ENCODE measurements at places on chromosomes 12 and 14.

- no peak for DNase-seq
Measured at GRCh38 chr14:44609876-44610510, 102.9 kb upstream of the FSCB start.

- DNase-seq = peak; percentile 90
Measured at GRCh38 chr12:121795034-121795968, 1.8 kb upstream of the RHOF start.

- DNase-seq = no peak
Measured at GRCh38 chr12:124763594-124763979, 100.1 kb downstream of the SCARB1 start.

DNA sequence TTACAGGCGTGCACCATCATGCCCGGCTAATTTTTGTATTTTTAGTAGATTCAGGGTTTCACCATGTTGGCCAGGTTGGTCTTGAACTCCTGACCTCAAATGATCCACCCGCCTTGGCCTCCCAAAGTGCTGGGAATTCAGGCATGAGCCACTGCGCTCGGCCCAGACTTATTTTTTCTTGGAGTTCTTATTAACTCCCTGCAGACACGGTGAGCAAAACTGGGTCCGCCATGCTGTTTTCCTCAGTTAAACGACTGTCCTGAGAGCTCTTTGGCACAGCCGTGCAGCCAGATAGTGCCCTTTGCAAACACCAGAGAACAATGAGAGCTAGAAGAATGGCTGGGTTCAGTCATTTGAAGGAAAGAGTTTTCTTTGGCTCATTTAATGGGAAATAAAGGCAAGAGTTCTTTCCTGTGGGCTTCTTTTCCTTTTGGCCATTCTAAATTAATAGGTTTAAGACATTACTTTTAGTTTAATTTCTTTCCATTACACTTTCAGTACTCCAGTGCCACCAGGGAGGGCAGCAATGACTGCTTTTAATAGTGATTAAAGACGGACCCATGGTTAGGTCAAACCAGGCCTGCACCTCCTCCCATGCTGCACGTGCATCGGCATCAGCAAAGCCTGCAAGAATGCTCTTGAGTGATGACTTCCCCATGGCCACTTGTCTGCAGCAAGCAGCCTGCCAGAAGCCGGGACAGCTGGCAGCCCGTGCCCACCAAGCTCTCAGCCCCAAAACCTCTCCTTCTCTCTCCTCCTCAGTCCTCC lies 60.7 kb downstream of the VCPKMT start:
- peak; percentile 47 for DNase-seq

GRCh38 chr14:20986811-20987210 lies 3.0 kb upstream of the METTL17 start:
- DNase-seq = peak; percentile 22

DNA sequence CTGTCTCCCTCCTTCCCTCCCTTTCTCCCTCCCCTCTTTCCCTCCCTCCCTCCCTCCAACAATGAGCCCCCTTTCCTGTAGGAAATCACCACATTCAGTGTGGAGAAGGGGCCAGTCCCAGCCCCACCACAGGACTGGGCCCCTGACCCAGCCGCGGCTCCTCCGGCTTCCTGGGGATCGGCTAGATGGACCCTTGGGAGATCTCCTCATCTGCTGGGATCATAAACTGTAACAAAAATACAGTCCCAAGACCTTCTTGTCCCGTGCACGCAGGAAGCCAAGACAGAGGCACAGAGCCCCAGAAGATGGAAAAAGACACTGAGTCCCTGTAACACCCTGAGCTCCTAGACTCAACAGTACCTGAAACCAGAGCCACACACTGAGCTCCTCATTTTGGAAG lies 23.9 kb downstream of the DIO3 start:
- no peak for DNase-seq

DNA sequence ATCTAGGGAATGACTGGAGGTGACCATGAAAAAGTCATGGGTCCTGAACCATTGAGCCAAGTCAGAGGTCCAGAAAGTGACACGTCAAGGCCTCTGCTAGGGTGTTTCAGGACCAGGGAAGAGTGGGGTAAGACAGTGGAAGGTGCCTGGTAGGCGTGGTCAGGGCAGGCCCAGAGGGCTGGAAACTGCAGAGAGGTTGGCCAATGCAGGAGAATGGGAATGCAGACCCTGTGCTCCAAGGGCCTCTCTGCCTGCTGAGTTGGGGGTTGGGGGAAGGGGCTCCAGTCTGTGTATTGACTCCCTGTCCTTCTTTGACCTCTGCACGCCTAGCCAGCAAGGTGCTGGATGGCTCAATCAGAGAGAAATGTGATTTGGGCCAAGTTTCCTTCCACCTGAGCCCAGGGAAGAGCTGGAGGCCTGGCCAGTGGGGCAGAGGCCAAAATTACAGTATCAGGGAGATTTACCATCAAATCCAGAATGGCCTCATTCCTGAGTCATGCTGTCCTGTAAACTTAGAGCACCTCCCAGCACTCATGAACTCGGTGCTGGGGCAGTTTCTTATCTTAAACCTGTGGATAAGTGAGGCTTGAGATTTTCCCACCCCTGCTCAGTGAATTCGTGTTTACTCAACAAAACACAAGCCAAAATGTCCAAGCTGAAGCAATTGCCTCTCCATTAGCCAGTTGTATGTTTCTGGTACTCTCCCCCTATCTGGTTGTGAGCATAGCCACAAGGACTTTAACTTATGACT lies 24.4 kb downstream of the IRF2BPL start:
- DNase-seq = peak; percentile 79

- DNase-seq = no peak
Measured at GRCh38 chr14:22489957-22490950, 98.8 kb downstream of the DAD1 start.

DNA sequence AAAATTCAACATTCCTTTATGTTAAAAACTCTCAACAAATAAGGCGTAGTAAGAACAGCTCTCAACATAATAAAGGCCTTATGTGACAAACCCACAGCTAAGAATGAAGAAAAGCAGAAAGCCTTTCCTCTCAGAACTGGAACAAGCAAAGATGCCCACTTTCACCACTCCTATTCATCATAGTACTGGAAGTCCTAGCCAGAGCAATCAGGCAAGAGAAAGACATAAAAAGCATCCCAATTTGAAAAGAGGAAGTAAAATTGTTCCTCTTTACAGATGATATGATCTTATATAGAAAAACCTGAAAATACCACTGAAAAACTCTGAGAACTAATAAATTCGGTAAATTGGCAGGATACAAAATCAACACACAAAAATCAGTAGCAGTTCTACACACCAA lies 52.1 kb downstream of the STON2 start:
- no peak for DNase-seq

GRCh38 chr12:68572661-68573060 lies 38.0 kb upstream of the RAP1B start:
- DNase-seq = no peak

- DNase-seq = no peak
Measured at GRCh38 chr12:32260696-32261095, 138.7 kb upstream of the FGD4 start.

DNA sequence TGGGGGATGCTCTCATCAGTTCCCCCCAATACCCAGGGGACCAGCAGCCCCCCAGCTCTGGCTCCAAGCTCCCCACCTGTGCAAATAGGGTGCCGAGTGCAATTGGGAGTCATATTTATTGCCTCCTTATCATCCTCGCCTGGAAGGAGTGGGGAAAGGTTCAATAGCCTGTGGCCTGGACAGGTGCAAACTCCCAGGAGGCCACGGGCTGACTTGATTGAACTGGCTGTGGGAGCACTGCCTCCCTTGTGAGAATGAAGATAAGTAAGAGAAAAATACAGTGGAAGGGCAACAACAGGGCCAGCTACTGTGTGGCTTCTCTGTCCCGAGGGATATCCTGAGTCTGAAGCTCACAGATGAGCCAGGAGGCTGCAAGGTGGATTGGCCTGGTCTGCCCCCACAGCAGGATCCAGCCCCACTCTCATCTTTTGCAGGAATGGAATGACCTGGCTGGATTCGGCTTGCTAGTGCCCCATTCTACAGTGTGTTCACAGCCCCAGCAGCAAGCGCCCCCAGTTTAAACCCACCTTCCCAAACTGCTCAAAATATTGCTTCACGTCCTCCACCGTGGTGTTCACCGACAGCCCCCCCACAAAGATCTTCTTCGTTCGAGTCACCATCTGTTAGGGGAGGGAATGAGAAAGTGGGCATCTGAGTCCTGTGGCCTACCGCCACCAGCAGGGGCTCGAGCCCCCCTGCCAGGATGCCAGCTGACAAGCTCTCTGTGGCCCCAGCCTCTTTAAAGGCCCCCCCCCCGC lies 6.3 kb downstream of the MSI1 start:
- DNase-seq = no peak

- no peak for DNase-seq
Measured at GRCh38 chr12:49585477-49586459, 17.8 kb upstream of the MCRS1 start.

DNA sequence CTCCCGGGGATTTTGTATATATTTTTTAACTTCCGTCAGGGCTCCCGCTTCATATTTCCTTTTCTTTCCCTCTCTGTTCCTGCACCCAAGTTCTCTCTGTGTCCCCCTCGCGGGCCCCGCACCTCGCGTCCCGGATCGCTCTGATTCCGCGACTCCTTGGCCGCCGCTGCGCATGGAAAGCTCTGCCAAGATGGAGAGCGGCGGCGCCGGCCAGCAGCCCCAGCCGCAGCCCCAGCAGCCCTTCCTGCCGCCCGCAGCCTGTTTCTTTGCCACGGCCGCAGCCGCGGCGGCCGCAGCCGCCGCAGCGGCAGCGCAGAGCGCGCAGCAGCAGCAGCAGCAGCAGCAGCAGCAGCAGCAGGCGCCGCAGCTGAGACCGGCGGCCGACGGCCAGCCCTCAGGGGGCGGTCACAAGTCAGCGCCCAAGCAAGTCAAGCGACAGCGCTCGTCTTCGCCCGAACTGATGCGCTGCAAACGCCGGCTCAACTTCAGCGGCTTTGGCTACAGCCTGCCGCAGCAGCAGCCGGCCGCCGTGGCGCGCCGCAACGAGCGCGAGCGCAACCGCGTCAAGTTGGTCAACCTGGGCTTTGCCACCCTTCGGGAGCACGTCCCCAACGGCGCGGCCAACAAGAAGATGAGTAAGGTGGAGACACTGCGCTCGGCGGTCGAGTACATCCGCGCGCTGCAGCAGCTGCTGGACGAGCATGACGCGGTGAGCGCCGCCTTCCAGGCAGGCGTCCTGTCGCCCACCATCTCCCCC lies 777 bp downstream of the ASCL1 start:
- no peak for DNase-seq

GRCh38 chr14:100106250-100107112 lies 41.3 kb downstream of the EVL start:
- DNase-seq = no peak

DNA sequence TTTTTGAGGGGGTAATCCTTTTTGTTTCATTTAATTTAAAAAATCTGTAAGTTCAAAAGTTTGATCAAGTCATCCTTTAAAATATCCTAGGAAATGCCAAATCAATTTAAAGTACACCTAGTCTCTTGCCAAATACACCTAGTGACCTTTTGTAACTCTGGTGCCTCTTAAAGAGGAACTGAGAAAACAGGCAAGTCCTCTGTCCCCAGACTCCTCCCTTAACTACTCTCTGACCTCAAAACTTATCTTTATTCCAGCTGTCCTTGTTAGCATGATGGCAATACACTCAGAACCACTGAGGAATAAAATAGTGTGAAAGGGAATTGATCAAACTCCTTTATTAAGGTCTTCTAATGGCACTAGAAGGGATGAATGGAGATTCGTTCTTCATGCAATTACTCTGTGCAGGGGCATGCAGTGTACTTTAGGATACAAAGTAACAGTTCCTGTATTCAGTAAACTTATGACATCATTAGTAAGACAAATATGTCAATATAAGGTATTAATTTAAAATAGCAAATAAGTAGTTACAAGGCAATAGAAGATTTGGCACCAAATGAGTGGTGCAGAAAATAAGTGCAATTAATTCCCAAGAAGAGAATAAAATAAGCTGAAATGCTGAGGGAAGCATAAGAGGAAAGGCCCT lies 3.3 kb downstream of the FAR2 start:
- no peak for DNase-seq

- DNase-seq = no peak
Measured at GRCh38 chr12:121562488-121562887, 18.3 kb downstream of the KDM2B start.

GRCh38 chr12:93314177-93314497 lies 63.6 kb upstream of the NUDT4 start:
- no peak for DNase-seq

GRCh38 chr14:34693228-34693939 lies 21.0 kb downstream of the CFL2 start:
- peak; percentile 61 for DNase-seq

DNA sequence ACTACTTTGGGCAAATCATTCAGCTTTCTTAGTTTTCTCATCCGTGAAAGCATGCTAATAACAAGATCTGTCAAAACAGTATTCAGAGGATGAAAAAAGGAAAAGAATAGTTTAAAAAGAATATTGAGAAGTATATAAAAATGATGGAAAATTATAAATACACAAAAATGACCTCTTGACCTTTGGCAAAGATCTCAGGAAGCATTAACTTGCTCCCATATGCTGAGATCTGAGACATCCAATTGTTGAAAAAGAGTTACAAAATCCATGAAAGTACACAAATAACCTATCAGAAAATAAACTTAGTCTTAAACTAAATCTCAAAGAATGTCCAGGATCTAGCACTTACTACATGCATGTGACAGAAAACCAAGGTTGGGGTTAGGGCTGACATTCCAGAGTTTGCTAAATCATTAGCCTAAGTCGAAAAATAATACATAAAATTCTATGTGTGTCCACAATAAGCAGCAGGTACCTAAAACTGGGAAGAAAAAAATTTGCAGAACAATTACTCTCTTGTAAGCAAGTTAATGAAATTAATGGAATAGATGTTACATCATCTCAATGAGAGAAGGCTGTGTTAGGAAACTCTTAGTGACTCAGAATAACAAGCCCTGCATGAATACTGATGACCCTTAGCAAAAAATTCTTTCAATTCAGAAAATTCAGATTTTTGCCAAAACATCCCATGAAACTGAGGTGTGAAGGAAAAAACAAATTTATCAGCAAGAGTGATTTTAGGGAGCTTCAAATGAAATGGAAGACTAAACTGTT lies 3.4 kb downstream of the PAH start:
- DNase-seq = no peak

- no peak for DNase-seq
Measured at GRCh38 chr14:104879201-104879982, 14.3 kb downstream of the CEP170B start.

- no peak for DNase-seq
Measured at GRCh38 chr14:70008284-70009262, 129.4 kb downstream of the SMOC1 start.

DNA sequence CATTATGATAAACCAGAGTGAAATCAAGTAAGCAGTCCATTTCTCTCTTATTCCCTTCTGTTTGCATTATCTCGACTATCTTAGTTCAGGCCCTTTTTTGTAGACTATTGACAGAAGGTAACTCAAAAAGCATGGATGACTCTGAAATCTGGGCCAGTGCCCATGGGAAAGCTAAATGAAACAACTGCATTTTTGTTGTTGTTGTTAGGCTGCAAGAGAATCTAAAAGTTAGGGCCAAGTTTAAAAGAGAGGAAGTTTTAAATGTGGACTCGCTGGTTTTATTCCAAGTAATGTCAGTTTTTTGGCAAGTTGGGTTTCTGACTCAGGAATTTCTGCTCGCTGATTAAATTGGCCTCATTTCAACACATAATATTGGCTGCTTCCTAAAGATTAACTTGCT lies 201.1 kb downstream of the PIK3C2G start:
- DNase-seq = no peak

All from body of pancreas (tissue), 4 donors.